ENCODE measurements at places on chromosomes 4 and X.

DNA sequence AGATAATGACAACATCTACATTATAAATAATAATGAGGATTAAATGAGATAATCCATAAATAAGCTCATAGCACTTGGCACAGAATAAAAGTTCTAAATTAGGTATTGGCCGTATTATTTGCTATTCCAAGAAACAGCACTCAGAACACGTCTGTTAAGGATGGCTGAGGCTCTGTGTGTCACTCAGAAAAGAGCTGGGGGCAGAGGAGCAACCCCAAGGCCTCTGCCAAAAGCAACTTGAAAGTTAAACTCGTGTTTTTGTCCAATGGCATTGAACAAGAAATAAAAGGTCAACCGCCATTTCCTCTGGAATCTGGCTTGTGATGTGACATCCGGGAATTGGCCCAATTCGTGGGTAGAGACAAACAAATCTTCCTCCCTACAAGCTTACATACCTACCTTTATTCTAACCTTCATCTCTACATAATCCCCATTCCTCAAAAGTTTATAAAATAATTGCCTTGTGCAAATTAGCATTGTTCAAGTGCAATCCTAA lies 42.3 kb upstream of the FAM241A start:
- DNase-seq: no peak

- DNase-seq: no peak
Observed at GRCh38 chr4:54423066-54423465, 194.0 kb downstream of the PDGFRA start.

- no peak for DNase-seq
Observed at GRCh38 chrX:140425712-140426395, 79.0 kb downstream of the SOX3 start.

DNA sequence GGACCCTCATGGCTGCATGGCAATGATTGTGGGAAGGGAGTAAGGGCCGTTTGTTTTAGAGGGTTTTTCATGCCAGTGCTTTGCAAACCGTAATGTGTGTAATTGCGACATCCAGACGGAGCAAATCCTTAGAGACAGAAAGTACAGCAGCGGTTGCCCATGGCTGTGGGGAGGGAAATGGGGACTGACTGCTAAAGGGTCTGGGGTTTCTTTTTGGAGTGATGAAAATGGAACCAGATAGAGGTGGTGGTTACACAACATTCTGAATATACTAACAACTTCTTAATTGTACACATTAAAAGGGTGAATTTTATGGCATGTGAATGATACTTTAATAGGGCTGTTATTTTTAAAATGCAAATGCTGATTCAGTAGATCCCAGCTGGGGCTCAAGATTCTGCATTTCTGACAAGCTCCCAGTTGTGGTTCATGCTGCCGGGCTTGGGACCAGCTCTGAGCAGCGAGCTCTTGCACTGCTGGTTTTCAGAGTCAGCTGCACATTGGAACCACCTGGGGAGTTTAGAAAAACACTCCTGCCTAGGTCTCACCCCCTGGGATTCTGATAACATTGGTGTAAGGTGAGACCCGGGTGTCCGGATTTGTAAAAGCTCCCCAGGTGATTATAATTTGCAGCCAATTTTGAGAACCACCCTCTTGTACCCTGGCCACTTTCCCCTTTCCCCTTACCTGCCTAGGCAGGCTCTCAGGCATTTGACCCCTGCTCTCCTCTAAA lies 47.7 kb downstream of the PRPS1 start:
- no peak for DNase-seq

- no peak for DNase-seq
Observed at GRCh38 chrX:155061760-155062159, 9.2 kb downstream of the CMC4 start.

DNA sequence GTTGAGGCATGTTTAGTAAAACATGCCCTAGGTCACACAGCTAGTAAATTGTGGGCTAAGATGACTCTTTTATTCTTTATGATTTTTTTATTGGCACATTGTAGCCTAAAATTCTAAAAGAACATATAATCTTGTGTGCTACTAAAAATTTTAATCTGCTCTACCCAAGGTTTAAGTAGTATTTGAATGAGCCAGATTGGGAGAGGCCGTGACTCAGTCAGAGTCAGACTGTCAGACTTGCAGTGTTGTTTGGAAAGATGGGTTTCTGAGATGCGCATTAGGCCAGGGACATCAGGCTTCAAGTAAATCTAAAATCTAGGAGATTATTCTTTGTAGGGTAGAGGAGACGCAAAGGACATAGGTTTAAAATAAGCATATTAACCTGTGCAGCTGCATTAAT lies 30.7 kb upstream of the TMPRSS11E start:
- DNase-seq: no peak

GRCh38 chr4:39947417-39947816 lies 30.3 kb downstream of the PDS5A start:
- no peak for DNase-seq

GRCh38 chrX:68462197-68462596 lies 28.9 kb upstream of the OPHN1 start:
- no peak for DNase-seq

DNA sequence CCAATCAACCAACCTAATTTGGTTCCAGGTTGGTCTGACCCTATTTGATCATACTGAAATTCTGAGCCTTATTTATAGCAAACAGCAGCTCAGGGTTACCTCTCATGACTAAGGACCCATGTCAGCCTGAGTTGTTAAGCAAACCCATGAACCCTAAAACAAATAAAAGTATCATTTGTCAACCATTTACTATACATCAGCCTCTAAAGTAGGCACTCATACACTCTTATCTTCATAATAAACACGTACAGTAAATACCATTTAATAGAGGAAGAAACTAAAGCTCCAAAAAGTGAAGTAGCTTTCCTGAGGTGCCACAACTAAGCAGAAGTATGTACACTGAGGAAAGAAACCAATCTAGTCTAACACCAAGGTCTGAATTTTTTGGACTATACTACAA lies 25.2 kb downstream of the MANBA start:
- DNase-seq: no peak

GRCh38 chr4:1711571-1712215 lies 426 bp downstream of the SLBP start:
- no peak for DNase-seq

DNA sequence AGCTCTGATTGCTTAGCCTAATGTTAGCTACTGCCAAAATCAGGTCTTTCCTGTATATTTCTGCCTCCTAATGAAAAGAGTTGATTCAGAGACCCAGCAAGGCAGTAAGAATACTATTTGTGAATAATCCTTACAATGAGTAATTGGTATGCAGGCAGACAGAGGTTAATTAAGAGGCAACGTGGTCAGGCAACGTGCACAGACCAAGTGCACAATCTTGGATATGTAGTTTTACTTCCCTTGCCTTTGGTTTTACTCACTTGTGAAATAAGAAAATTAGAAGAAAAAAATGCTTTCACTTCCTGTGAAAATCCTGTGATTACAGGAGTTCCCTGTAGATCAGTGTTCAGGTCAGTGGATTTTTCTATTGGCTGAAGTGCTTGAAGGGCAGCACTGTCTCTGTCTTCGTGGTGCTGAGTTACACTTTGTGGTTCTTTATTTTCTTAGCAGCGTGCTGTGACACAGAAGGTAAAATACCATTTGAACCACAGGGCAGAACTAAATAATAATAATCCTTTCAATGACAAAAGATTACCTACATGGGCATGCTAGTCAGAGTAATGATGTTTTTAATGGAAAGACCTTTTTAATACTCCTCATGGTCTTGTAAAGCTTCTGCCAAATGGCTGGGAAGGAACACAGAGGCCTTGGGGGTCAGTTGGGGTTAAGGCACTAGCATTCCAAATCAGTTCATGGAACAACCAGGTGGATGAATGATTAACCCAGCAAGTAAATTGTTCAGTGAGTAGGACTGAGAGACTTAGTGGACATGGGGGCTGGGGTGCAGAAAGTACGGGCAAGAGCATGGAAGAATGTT lies 430.9 kb downstream of the MAPK10 start:
- no peak for DNase-seq

DNA sequence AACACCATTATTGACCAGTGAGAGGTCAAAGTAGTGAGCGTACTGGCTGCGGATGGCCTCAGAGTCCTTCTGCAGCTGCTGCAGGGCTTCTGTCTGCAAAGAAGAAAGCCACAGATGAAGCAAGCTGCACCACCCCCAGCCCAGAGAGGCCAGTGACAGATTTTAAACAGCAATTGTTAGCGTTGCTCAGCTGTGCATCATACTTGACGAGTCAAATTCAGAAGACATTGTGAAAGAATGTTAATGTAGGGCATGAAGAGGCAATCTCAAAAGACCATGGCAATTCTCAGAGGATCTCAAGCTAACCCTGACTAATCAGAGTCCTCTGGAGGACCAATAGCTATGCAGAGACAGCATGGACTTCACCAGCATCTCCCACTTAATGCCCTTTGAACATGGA lies 16.6 kb downstream of the DKC1 start:
- no peak for DNase-seq

GRCh38 chr4:162853788-162854187 lies 312.9 kb downstream of the NAF1 start:
- no peak for DNase-seq

- no peak for DNase-seq
Observed at GRCh38 chr4:677431-678293, 3.3 kb downstream of the MYL5 start.

DNA sequence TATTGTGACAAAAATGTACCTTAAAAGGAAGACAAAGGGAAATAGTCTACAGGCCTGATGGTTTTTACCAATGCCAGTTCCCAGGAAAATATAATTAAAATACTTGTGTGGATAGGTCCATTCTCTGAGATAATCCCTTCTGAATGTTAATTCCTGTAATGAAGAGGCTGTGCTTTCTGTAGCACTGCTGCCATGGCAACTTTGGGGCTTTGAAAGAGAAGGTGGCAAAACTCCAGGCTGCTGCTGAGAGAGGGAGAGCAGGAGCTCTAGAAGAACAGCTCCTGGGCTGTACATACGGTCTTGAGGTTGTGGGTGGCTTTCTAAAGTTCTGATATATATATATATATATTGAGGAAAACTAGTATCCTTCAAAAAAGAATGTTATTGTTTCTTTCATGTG lies 125.4 kb downstream of the PDLIM5 start:
- no peak for DNase-seq

- DNase-seq: no peak
Observed at GRCh38 chrX:151153086-151153485, 23.3 kb upstream of the GPR50 start.

DNA sequence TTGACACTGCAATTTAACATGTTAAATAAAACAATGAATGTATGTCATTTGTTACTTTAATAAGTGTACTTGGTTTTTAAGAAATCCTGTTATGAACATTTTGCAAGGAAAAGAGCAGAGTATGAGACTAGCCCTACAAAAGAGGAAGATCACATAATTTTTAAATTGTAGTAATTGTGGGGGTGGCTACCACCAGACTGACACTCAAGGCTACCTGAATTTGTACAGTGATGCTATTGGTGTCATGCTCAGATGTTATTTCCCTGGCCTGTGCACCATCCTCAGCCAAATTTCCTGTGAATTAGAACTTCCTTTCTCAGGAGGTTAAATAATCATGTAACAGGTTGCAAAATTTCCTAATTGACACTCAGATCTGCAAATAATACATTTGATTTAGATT lies 157.5 kb downstream of the BANK1 start:
- DNase-seq: no peak

DNA sequence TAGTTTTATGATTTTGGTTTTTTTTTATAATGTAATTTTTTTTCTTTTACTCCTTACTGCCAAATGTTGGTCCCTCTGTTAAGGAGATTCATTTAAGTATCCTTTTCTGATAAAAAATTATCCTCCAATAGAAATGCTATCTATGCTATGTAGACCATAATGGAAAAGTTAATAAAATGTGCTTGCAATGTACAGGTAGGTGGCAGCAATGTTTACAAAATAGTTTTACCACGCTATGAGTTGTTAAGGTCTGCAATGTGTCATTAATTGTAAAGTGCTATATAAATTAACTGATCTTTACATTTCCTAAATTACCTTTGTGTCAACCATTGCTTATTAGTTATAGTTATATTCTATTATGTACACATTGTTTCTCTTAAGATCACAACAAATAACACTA lies 3.8 kb upstream of the CENPC start:
- no peak for DNase-seq

- DNase-seq: no peak
Observed at GRCh38 chrX:110087485-110088356, 84.8 kb downstream of the TMEM164 start.

DNA sequence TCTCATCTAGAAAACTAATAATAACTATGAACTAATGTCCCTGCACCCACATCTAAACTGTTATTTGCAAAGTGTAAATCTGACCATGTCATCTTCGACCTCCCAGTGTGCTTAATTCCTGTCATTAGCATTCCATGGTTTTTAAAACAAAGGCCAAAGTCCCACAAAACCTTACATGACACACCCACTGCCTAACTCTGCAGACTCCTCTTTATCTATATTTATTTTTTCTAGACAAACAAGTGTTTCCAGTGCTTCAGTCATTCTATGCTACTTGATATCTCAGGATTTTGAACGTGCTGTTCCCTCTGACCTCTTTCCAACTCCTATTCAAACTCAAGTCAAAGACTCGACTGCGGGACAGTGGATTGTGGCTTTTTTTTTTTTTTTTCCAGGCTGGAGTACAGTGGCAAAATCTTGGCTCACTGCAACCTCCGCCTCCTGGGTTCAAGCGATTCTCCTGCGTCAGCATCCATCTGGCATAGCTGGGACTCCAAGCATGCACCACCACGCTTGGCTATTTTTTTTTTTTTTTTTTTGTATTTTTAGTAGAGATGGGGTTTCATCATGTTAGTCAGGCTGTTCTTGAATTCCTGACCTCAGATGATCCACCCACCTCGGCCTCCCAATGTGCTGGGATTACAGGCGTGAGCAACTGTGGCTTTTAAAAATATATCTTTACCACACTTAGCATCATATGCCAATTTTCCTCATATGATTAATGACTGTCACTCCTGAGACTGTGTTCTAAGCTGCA lies 1511.0 kb downstream of the ARAP2 start:
- DNase-seq: no peak

DNA sequence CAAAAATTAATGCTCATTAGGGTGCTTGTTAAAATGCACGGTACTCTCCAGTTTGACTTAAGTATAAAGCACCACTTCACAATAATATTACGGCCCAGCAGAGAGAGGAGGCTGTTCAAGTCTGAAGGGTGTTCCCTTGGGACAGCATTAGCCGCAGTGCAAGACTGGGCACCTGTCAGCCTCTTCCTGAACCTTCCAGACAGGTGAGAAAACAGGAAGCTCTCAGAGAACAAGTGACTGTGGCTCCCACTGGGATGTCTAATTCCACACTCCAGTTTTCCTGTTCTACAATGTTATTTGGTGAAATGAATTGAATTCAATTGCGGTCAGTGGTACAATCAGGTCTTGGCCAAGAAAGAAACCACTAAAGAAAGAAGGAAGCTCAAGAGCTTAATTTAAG lies 414.4 kb downstream of the SMARCA1 start:
- DNase-seq: no peak

- no peak for DNase-seq
Observed at GRCh38 chr4:1722551-1723118, 1.3 kb downstream of the TACC3 start.

DNA sequence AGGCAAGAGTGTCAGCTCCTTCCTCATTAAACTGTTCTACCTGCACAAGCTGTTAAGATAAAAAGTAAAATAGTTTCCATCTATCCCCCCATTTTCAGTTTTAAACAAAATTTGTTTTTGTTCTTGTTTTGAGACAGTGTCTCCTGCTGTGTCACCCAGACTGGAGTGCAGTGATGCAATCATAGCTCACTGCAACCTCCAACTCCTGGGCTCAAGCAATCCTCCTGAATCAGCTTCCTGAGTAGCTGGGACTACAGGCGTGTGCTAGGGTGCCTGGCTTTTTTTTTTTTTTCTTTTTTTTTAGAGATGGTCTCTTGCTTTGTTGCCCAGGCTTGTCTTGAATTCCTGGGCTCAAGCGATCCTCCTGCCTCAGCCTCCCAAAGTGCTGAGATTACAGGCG lies 105.4 kb downstream of the HS6ST2 start:
- DNase-seq: no peak
